ENCODE measurements at places on chromosomes 3 and 15.

DNA sequence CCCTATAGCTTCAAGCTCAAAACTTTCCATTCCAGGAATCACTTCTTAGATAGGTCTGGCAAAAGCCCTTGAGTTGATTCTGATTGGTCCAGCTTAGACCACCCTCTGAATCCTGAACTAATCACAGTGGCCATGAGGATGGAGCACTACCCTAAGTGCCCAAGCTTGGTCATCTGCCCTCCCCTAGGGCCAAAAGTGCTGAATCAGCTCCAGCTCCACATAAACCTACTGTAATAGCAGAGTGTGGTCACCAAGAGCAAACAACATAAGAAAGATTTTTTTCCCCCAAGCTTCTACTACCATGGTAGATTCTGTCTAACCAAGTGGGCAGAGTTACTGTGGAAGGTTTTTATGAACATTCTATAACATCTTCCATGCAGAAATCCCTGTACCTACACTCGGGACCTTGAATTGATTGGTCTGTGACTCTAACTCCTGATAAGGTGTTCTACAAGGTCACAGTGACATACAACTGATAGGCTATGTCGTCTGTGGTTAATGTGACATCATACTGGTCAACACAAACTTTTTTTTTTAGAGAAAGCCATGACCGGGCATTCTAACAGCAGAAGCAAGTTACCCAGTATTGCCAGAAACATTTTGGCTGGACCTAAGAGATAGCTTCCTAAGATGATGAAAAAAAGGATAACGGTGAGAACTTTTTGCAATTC lies 320.9 kb downstream of the MAGI1 start:
- no peak for DNase-seq

DNA sequence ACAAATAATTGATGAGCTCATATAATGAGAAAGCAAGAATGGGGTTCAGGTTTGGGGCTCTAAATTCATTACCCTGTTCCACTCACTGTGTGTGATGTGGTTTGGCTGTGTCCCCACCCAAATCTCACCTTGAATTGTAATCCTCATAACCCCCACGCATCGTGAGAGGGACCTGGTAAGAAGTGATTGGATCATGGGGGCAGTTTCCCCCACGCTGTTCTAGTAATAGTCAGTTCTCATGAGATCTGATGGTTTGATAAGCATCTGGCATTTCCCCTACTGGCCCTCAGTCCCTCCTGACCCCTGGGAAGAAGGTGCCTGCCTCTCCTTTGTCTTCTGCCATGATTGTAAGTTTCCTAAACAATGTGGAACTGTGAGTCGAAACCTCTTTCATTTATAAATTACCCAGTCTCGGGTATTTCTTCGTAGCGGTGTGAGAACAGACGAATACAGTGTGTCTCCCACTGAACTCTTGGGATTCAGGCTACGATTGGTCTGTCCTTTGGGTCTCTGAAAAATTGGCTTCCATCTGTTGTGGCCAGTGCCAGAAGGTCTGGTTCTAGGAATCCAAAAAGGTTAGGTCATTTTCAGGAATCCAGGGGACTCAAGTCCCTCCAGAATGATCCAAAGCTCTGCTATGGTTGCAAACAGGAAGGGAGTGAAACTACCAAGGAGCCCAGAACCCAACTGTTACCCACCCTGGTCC lies 87.7 kb downstream of the XXYLT1 start:
- no peak for DNase-seq

- no peak for DNase-seq
Observed at GRCh38 chr3:69806735-69807438, 67.6 kb downstream of the MITF start.

DNA sequence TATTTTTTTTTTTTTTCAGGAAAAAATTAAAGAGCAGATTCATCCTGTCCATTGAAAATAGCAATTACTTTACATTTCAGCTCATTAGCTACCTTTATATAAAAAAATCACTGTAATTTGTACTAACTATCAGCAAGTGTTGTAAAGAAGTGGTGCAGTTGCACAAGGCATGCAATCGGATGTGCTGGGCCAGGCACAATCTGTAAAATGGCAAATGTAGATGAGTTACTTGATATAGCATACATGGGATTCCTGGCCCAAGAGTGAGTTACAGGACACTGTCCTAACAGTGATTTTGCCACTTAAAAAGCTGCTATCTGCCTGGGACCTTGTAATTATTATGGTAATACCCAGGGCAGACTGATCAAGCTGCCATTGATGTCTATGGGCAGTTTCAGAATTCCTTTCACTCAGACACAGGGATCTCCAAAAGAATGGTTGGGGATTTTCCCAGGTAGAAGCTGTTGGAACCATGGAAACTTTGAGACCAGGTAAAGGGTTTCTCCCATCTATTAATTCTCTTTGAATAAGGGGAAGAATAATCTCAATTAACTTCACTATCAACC lies 182.2 kb upstream of the ICE2 start:
- DNase-seq: no peak

- DNase-seq: no peak
Observed at GRCh38 chr3:39127908-39128304, 20.4 kb downstream of the TTC21A start.

DNA sequence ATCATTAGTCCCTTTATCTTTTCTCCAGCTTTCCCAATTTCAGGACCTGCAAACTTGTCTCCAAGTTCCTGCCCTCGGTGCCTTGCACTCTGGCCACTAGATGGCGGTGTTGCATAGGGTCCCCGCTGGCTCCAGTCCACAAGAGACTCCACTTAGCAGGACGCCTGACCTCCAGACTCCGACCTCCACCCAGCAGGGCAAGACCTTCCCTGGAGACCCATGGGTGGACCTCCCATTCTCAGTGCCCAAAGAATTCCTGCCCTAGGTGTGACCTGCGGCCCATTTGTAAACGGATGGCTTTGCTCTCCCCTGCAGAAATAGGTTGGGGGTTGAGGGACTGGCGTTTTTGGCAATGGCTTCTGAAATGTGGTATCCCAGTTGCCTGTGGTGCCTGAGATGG lies 82.6 kb downstream of the LSM3 start:
- DNase-seq: peak; percentile 75

DNA sequence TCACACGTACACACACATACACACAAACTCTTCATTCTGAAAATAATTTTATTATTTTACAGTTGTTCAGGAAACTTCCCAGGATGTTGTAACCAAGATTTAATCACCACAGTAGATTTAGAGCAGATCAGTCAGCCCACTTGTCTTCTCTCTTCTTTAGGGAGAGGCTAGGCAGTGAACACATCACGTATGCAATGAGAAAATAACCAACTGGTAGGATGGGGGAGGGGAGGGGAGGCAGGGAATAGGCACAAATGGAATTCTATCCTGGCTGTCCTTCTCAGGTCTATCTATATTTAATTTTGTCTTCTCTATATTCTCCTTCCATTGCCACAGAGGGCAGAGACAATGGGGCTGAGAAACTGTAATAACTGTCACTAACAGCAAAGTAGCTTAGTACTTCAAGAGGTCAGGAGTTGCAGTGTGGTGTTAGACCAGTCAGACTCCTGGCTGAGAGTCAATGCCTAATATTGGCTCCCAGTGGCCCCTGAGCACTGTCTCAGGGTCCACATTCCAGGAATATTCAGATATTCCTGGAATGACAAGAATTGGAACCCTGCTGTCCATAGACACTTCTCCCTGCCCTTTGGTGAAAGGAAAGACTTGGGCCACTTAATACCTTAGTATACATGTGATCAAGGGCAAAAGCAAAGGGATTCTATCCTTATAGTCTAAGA lies 2.6 kb upstream of the HCLS1 start:
- DNase-seq: no peak

GRCh38 chr15:77749236-77749997 lies 116.7 kb upstream of the LINGO1 start:
- DNase-seq: no peak

DNA sequence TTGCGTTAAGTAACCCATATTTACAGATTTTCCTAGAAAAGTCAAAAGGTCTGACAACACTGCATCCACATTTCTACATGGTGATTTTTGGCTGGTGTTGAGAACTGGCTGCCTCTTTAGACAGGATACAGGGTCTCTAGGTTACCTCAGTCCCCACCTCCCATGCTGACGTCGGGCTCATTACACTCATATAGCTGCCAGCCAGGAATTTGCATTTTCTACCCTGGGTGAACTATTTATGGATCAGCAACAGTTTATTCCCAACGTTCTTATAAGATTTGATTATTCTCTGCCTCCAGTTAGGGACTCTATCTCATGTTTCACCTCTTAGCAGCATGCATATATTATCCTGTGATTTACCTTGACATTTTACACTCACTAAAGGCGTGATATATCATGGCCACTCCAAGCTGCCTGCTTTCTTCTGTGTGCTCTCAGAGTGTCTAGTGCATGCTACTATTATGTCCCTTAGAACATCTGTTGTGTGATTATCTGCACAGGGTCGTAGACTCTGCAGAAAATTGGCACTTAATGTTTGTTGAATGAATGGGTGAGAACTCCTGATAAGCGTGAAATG lies 49.0 kb downstream of the CLDN11 start:
- DNase-seq: no peak

DNA sequence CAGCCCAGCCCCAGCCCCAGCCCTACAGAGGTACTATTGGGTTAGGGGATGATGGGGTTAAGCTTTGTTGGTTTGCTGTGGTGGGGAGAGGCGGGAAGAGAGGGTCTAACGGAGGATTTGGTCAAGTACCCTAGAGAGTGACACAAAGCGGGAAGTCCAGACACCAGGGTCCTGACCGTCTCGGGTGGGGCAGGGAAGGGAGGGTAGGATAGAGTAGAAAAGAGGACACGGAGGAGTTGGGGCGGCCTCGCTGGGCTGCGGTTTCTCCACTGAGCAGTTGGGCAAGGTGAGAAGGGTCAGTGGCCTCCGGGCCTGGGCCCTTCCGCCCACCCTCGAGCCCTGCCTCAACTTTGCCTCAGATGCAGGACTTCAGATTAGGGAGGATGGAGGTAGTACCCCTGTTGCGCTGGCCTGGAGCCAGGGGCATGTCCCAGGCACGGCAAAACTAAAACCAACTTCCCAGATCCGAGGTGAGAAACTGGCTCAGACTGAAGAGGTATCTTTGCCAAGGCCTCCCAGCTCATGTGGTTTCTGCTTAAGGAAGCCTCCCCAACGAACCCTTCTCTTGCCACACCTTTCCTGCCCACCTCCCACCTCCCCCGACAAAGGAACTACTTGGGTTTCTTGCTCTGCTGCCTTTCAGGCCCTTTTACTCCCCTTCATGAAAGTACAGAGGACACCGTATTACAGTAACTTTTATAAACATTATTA lies 551 bp downstream of the PML start:
- no peak for DNase-seq

GRCh38 chr3:157182879-157183278 lies 22.9 kb upstream of the CCNL1 start:
- DNase-seq: no peak

GRCh38 chr3:141285570-141285969 lies 53.9 kb downstream of the PXYLP1 start:
- no peak for DNase-seq

GRCh38 chr3:170322566-170323269 lies 34.8 kb upstream of the SKIL start:
- DNase-seq: no peak

- no peak for DNase-seq
Observed at GRCh38 chr15:70090436-70091296, 7.1 kb downstream of the TLE3 start.

DNA sequence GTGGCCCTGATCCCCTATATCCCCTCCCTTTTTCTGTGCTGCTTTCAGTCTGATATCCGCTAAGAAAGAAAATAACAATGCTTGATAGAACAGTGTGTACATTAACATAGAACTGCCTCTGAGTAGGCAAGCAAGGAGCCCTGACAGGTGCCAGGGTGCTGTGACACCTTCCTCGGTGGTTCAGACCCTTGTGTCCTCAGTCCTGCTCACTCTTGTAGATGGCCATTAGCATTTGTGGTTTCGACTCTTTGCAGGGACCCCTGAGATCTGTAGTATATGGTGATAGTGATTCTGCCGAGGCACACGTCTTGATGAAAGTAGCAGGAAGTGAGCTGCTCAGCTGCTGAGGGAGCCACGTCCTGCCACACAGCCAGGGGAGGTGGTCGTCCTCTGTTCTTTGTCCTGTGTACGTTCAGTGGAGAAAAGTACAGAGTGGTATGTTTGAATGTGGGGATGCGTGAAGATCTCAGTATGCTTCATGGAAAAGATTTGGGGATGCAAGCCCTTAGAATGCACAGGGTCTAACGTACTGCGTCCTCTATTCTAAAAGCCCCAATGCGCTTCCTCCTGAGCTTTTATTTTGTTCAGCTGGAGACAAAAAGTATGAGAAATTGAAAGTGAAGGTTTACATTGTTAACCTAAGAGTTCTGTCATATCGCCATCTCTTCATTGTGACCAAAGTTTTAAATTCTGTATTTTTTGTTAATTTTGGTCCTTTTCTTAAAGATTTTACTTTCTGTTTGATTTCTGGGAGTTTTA lies 35.4 kb downstream of the PXYLP1 start:
- DNase-seq: no peak

DNA sequence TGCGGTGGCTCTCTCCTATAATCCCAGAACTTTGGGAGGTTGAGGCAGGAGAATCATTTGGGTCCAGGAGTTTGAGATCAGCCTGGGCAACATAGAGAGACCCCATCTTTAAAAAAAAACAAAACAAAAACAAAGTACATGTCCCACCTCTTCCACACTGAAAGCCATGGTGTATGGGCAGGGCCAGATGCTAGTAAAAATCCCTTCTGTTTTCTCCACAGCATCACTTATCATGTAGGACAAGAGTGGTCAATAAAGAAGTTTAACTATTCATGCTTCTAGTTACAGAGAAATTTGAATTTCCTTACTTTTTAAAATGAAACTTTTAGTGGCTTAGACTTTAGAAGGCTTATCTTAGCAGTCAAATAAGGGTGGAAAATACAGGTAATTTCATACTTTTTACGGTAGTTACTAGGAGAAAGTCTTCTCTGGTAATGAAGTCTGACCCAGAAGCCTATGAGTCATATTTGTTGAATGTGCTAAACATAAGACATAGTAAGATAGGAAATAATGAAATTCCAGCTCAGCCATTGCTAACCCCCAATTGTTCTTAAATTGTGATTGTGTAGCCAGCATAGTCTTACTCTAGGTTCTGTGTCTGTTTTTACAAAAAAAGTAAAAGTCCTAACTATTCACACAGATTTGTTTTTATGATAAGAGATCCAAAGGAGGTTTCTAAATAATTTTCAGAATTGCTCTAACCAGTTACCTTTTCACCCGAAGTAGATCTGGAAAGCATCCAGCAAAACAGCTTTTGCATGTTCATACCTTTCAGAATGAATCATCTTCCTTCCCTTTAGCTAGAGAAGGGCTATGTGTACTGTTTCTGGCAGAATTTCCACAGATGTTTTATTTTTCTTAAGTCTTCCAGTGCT lies 16.4 kb upstream of the ZNF609 start:
- no peak for DNase-seq

DNA sequence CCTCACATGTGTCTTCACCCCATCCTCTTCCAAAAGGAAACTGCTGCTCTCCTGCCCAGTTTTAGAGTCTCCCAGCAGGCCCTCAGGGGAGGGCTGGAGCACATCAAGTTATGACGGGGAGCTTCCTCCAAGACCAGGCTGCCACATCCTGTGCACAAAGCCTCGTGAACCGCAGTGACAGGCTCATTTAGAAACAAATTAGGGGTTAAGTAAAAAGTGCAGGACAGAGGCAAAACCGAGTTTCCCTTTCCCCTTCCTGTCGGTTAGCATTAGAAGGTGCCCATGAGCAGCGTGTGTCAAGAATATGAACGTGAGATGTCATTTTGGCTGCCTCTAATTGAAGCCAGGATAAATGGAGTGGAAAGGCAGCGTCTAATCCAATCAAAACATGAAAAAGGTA lies 199.7 kb downstream of the ARRDC4 start:
- peak; percentile 68 for DNase-seq
